Umbilical cord (tissue), 2 donors: ENCODE measurements at places on chromosomes 3 and 15.

- DNase-seq: no peak
Measured at GRCh38 chr3:173066044-173067004, 74.7 kb downstream of the SPATA16 start.

DNA sequence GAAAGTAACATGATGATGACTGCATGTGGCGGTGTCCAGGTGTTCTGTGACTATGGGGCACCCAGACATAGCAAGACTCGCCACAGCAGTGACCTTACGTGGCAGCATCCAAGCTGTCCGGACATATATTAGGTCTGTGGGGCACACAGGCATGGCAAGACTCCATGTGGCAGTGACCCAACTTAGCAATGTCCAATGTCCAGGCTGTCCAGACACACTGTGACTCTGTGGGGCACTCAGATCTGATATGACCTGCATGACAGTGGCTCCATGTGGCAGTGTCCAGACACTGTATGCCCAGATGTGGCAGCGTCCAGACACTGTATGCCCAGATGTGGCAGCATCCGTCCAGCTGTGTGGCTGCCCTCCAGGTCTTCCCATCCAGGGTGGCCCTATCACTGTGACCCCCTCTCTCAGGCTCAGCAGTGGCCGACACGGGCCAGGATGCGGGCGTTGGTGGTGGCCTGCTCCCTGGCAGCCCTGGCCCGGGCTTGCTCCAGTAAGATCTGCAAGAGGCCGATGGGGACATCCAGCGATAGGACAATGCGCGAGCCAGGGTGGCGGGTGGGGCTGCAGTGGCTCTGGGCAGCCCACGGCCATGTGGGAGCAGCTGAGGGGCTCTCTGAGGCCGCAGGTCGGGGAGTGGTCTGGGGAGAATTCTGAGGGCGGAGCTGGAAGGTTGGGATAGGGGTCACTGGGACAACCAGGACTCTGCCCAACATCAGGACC, 1.1 kb downstream of the UCN2 start:
- no peak for DNase-seq

DNA sequence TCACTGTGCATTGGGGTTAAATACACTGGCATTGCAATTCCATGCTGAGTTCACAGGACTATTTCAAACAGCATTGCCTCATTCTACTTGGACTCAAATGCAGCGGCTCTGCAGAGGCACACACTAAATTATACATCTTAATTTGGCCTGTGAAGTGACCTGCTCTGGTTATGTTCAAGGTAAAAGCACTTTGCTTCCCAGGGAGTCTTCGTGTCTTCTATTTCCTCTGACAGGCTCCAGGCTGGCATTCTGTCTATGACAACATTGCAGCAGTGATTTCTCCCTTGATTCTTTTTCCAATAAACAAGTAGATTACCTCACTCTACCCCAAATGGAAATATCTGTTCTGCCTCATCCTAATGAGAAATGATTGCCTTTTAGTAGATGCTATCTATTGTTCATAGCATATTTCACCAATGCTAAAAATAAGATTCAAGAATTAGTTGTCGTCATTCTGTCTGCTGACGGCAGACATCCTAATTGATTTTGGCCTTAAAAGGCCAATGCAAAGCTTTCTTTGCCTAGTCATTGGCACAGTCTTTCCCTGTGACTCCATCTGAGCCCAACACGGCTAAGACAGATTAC, 33.8 kb downstream of the FMN1 start:
- DNase-seq: peak; percentile 45

GRCh38 chr3:107904536-107905066, 186.2 kb downstream of the CD47 start:
- DNase-seq: no peak
